ENCODE measurements at places on chromosomes 4 and X.

DNA sequence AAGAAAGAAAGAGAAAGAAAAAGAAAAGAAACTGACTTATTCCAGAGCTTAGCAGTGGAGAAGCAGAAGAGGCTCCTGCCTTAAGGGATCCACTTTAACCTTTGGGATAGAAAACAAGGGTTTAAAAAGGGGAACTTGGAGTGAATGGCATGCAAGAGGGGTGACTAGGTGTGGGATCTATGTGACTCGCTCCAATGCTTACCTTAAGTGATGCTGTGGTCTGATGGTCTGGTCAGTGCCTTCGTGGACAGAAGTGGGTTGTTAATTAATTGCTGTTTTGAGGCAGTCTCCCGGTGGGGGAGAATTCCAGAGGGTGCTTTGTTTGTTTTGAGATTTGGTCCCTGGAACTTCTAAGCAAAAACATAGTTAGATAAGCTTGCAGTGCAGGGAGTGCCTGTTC is 21.1 kb upstream of the RHOXF1 start:
- no peak for DNase-seq

DNA sequence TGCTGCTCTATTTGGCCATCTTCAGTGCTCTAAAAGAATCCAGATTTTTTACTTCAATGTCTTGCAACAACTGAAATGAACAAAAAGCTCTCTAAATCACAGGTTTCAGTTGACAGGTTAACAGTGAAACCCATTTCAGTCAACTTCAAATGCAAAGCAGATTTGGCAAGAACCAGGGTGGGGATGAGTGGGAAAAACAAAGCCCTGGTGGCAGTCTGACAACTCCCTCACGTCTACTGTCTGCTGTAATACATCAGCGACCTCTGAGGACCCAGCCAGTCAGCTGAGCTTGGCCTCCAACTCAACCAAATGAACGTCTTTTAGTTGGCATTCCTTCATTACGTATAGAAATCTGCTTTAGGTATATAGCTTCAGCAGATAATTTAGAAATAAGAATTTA is 95.8 kb downstream of the COL25A1 start:
- no peak for DNase-seq

DNA sequence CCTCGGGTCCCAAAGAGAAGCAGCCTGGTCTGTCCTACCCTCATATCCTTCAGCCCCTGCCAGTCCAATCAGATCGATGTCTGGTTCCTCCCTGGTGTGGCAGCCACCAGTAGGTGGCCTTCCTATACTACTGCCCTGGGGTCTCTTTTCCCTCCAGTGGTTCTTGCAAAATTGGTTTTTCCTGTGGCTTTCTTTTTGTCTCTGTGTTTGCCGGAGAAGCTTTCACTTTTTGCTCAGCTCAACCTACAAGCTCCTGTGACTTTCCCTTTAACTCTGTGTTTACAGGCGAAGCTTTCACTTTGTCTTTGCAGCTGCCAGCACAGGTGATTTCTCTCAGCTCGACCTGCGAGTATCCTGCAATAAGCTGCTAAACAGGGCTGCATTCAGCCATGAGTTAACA is 46.8 kb downstream of the UGT2A3 start:
- peak; percentile 52 for DNase-seq

DNA sequence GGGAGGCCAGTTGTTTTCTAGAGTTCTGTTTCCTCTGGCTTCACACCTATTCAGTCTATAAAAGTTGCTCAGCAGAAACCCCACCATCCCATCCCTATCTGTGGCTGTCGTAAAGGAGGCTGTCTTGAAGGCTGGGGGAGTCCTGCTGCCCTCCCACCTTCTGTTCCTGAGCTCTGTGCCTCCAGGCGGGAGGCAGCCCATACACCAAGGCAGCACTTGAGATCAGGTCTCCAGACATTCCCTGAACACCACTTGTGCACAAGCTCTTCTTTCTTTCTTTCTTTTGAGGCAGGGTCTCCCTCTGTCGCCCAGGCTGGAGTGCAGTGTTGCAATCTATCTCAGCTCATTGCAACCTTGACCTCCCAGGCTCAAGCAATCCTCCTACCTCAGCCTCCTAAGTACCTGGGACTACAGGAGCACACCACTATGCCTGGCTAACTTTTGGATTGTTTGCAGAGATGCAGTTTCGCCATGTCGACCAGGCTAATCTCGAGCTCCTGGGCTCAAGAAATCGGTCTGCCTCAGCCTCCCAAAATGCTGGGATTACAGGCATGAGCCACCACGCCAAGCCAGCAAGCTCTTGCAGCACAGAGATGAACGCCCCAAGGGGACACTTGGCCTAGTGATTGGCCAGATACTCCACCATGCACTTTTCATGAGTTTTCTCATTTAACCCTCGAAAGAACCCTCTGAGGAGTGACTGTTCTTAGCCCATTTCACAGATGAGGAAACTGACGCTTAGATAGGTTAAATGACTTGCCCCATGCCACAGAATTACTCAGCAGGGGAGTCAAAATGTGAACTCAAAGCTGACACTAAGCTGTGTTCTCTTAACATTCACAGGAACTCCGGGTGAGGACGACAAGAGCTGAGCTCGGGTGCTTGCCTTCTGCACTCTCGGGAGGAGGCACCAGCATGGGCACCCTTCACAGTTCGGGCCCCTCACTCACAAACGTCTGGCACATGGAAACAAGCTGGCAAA is 55.8 kb upstream of the ENPP6 start:
- no peak for DNase-seq

DNA sequence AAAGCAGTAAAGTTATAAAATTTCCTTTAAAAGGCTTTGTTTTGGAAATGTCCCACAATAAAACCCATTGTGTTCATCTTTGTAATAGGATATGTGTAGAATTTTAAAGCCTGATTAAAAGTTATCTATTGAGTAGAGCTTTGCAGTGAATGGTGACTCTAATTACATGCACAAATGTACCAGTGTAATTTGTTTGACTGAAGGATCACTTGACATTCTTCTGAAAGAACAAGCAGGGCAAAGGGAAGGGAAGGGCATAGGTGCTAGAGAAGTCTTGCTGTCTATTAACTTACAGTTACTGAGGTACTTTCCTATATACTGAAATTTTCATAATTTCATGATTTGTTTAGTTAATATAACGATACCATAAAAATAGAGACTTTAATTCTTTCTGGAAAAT is 70.8 kb downstream of the STIM2 start:
- no peak for DNase-seq

DNA sequence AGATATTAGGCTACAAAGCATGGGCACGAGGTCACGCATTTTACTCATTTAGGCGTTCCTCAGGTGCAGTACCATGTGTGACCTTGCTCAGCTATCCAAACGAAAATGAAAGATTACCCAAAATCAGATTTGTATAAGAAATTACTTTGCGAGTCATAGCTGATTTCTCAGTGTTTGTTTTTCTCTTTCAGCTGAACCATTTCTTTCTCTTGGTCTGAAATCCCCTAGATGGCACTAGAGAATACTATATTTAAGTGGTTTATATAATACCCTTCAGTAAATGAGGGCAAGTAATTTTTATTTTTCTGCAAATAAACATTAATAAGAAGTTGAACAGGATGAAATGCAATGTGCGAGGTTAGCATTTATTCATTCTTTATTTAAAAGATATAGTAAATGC is 496.6 kb downstream of the STIM2 start:
- peak; percentile 8 for DNase-seq
